ENCODE measurements at places on chromosomes 5 and 9.

- H3K4me3 ChIP-seq, result no peak overlapping the region
- no peaks in the 10 kb centered on the region for H3K36me3 ChIP-seq
Observed at GRCh38 chr5:57845025-57845424, 362.4 kb upstream of the ACTBL2 start.

GRCh38 chr5:174082286-174082685, 36.8 kb downstream of the NSG2 start:
- DNase-seq, result no peak
- H3K4me3 ChIP-seq, result no peak overlapping the region
- no peaks in the 10 kb centered on the region for H3K27me3 ChIP-seq
- no peaks in the 10 kb centered on the region for H3K4me1 ChIP-seq
- H3K36me3 ChIP-seq, result no peaks in the 10 kb centered on the region

GRCh38 chr5:134917070-134917815, 12.3 kb downstream of the PCBD2 start:
- H3K4me1 ChIP-seq, result peaks cover 2% of the 10 kb centered on the region
- no peaks in the 10 kb centered on the region for H3K27me3 ChIP-seq
- no peak for DNase-seq

- no peaks in the 10 kb centered on the region for H3K36me3 ChIP-seq
- no peaks in the 10 kb centered on the region for H3K27me3 ChIP-seq
- H3K4me3 ChIP-seq, result no peak overlapping the region
- H3K27ac ChIP-seq, result no peak overlapping the region
- H3K4me1 ChIP-seq, result no peaks in the 10 kb centered on the region
- DNase-seq, result no peak
Observed at GRCh38 chr5:61966997-61967396, 339.0 kb upstream of the KIF2A start.

GRCh38 chr5:88792144-88792840, 90.7 kb downstream of the MEF2C start:
- H3K27ac ChIP-seq, result no peak overlapping the region
- H3K4me1 ChIP-seq, result peaks cover 2% of the 10 kb centered on the region

- H3K4me3 ChIP-seq, result no peak overlapping the region
- peaks cover 9% of the 10 kb centered on the region for H3K36me3 ChIP-seq
- no peak for DNase-seq
- no peak overlapping the region for H3K27ac ChIP-seq
- no peaks in the 10 kb centered on the region for H3K27me3 ChIP-seq
- H3K4me1 ChIP-seq, result no peaks in the 10 kb centered on the region
Observed at GRCh38 chr9:129946246-129946995, 96.6 kb downstream of the FNBP1 start.

- DNase-seq, result no peak
- H3K27ac ChIP-seq, result no peak overlapping the region
- no peaks in the 10 kb centered on the region for H3K27me3 ChIP-seq
- H3K4me3 ChIP-seq, result no peak overlapping the region
- H3K4me1 ChIP-seq, result no peaks in the 10 kb centered on the region
Observed at GRCh38 chr5:142056816-142057696, 44.2 kb upstream of the GNPDA1 start.

DNA sequence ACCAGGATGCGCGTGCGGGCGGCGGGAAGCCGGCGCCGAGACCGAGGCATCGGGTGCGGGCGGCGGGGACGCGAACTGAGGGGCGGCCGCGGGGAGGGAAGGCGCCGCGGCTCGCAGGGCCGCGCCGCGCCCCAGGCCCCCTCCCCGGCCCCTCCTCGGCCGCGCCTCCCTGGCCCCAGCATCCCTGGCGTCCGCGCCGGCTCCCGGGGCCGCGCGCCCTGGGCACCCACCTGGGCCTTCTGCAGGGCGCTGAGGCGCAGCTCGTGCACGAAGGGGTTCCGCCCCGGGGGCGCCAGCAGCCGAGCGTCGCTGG, 324 bp downstream of the LPCAT1 start:
- peaks cover 20% of the 10 kb centered on the region for H3K36me3 ChIP-seq
- DNase-seq, result no peak
- peaks cover 6% of the 10 kb centered on the region for H3K27me3 ChIP-seq
- H3K4me3 ChIP-seq, result peak overlapping the region; percentile 99
- peak overlapping the region; percentile 84 for H3K27ac ChIP-seq

- H3K27ac ChIP-seq, result no peak overlapping the region
- no peaks in the 10 kb centered on the region for H3K27me3 ChIP-seq
- no peaks in the 10 kb centered on the region for H3K4me1 ChIP-seq
- no peak for DNase-seq
Observed at GRCh38 chr5:178213748-178214151, 9.4 kb downstream of the HNRNPAB start.

DNA sequence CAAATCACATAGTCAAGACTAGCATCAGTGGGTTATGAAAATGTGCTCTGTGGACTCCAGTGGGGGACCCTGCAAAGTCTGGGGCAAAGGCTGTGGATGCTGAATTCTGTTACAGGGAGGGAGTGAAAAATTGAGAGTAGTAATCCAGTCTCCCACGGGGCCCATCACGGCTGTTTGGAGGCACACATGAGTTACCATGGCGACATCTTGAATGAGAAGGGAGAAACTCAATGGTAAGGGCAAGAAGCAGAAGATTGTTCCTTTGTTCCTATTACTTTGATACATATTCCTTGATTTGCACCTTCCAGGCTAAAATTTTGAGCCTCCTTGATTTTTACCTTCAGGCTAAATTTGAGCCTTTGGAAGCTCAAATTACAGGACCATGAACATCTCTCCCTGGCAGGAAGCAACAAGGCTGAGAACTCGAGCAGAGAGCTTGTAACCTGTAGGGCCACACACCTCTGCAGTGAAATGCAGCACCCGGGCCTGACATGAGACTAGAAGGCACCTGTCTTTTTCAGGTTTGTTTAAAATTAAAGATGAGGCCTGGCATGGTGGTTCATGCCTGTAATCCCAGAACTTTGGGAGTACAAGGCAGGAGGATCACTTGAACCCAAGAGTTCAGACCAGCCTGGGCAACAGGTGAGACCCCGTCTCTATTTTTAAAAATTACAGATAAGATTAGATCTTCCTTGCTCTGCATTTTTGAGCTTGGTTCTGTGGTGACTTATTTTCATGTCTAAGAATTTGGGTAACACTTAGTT, 31.0 kb upstream of the ZFR start:
- no peaks in the 10 kb centered on the region for H3K4me1 ChIP-seq
- no peak overlapping the region for H3K4me3 ChIP-seq
- H3K27ac ChIP-seq, result no peak overlapping the region
- H3K36me3 ChIP-seq, result no peaks in the 10 kb centered on the region
- no peak for DNase-seq

DNA sequence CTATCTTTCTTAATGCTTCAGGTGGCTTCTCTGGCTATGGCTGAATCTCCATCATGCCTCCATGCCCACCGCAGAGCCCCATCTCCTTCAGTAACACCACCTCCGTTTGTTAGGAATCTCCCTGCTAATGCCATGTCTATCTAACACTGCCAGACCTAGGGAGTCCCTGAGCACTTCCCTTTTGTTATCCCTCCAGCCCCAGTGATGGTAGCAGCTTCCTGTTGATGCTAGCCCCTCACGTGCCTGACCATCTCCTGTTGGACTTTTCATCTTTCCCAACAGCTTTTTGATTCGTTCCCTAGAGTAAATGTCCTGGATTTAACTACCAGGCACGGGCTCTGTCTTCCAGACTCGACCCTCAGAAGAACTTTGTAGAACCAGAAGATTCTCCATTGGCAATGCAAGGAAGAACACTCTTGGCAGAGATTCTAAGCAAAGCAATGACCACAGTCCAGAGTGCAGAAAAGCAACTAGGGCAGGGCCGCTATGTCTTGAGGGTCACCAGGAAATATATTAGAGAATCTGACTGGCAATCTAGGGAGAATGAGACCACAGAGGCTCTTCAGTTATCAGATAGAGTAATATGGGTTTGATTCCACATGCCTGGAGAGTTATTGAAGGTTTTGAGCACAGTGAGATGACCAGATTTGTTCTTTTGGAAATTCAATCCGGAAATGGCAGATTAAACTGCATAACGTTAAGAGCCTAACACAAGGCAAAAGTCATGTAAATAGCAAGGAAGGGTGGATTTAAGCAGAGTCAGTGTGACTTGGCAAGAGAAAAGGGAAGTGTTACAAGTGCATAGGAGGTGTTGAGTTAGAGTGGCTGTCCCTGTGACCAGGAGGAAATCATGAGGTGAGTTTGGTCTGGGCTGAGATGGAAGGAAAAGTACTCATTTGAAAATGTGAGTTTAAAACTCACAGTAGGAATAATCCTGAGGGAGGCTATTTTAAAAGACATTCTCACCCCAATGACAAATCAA, 555.2 kb downstream of the ACTL7B start:
- H3K4me3 ChIP-seq, result no peak overlapping the region
- H3K27me3 ChIP-seq, result no peaks in the 10 kb centered on the region
- H3K27ac ChIP-seq, result no peak overlapping the region
- no peaks in the 10 kb centered on the region for H3K36me3 ChIP-seq
- no peak for DNase-seq

DNA sequence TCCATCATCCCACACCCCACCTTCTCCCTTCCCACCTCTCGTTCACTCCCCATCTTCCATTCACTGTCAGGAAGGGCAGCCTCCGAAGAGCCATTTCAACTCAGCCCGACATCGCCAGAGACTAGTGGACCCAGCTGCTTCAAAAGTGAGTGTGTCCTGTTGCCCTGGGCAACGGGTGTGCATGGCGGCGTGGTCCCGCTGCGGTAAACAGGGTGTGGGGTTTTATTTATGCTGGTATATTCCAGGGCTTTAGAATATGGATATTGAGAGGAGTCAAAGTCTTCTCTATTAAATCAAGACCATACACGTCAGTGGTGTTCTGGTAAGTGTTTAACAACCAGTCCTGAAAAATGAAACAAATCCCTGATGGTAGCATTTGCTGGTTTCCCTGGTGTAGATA, 274.5 kb downstream of the MAST4 start:
- no peak for DNase-seq
- H3K4me1 ChIP-seq, result no peaks in the 10 kb centered on the region
- H3K27ac ChIP-seq, result no peak overlapping the region
- no peak overlapping the region for H3K4me3 ChIP-seq
- H3K27me3 ChIP-seq, result peaks cover 2% of the 10 kb centered on the region
- H3K36me3 ChIP-seq, result no peaks in the 10 kb centered on the region

GRCh38 chr5:93875693-93876092, 134.3 kb upstream of the POU5F2 start:
- H3K27me3 ChIP-seq, result no peaks in the 10 kb centered on the region
- H3K27ac ChIP-seq, result no peak overlapping the region
- no peaks in the 10 kb centered on the region for H3K36me3 ChIP-seq
- peaks cover 2% of the 10 kb centered on the region for H3K4me1 ChIP-seq
- no peak for DNase-seq

DNA sequence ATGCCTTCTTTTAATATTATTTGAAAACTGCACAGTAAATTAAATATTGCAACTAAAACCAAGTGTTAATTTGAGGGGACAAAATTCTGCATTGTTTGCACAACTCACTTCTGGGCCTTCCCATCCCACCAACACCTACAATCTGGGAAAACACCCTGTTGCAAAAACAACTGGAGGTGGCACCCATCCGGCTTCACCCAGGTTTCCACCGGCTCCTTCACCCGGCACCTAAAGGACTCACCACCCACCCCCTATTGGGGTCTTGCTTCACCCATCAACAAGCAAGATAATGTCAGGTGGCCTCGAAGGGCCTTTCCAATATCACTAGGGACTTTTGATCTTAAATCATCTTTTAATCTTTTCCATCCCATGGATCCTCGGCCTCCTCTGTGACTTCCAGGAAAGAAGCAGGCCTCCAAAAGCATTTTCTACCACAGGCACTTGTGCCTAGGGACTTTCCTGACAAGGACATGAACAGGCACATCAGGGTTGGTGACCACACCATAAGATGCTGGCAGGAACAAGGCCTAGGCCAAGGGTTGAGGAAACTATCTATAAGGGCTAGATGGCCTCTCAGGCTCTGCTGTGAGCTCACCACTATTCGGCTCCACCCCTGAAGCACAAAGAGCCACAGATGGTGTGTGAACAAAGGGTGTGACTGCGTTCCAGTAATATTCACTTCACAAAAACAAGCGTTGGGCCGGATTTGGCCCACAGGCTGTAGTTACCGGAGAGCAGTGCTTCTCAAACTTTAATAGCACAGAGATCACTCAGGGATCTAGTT, 205.1 kb downstream of the AUH start:
- no peaks in the 10 kb centered on the region for H3K4me1 ChIP-seq
- no peak for DNase-seq
- H3K27ac ChIP-seq, result no peak overlapping the region
- no peak overlapping the region for H3K4me3 ChIP-seq
- H3K27me3 ChIP-seq, result no peaks in the 10 kb centered on the region

- H3K27me3 ChIP-seq, result peaks cover 45% of the 10 kb centered on the region
- H3K36me3 ChIP-seq, result no peaks in the 10 kb centered on the region
- no peak overlapping the region for H3K4me3 ChIP-seq
- H3K4me1 ChIP-seq, result no peaks in the 10 kb centered on the region
- no peak overlapping the region for H3K27ac ChIP-seq
Observed at GRCh38 chr9:136152931-136153330, 34.3 kb upstream of the TMEM250 start.

GRCh38 chr5:180241600-180241999, 32.6 kb upstream of the RASGEF1C start:
- H3K27ac ChIP-seq, result no peak overlapping the region
- DNase-seq, result no peak

GRCh38 chr5:147479444-147479843, 30.4 kb downstream of the DPYSL3 start:
- no peaks in the 10 kb centered on the region for H3K27me3 ChIP-seq
- H3K36me3 ChIP-seq, result no peaks in the 10 kb centered on the region
- H3K27ac ChIP-seq, result no peak overlapping the region

GRCh38 chr5:52743970-52744369, 43.7 kb upstream of the ITGA1 start:
- H3K36me3 ChIP-seq, result no peaks in the 10 kb centered on the region
- DNase-seq, result peak; percentile 66
- H3K27ac ChIP-seq, result no peak overlapping the region
- no peaks in the 10 kb centered on the region for H3K27me3 ChIP-seq

DNA sequence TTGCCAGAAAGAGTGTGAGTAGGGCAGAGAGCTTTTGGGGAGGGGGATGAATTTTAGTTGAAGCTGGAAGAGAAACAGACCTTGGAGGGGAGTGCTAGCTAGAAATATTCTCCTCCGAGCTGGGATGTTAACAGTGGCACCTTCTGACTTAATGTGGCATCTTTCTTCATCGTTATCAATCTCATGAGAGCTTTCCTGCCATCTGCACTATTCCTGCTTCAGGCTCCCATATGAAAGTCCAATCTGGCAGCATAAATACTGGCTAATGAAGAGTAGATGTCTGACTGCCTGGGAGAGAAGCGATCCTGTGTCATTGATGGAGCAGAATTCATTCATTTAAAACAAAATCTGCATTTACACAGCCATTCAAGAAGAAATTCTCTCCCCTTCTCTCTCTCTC, 284.5 kb downstream of the TMEM38B start:
- H3K4me1 ChIP-seq, result no peaks in the 10 kb centered on the region
- H3K4me3 ChIP-seq, result no peak overlapping the region
- no peaks in the 10 kb centered on the region for H3K27me3 ChIP-seq
- no peak overlapping the region for H3K27ac ChIP-seq
- H3K36me3 ChIP-seq, result no peaks in the 10 kb centered on the region
